MCF 10A (cell line): ENCODE measurements at places on chromosomes 3 and 15.

- DNase-seq = no peak
Measured at GRCh38 chr15:95629503-95630168, 700.9 kb upstream of the NR2F2 start.

DNA sequence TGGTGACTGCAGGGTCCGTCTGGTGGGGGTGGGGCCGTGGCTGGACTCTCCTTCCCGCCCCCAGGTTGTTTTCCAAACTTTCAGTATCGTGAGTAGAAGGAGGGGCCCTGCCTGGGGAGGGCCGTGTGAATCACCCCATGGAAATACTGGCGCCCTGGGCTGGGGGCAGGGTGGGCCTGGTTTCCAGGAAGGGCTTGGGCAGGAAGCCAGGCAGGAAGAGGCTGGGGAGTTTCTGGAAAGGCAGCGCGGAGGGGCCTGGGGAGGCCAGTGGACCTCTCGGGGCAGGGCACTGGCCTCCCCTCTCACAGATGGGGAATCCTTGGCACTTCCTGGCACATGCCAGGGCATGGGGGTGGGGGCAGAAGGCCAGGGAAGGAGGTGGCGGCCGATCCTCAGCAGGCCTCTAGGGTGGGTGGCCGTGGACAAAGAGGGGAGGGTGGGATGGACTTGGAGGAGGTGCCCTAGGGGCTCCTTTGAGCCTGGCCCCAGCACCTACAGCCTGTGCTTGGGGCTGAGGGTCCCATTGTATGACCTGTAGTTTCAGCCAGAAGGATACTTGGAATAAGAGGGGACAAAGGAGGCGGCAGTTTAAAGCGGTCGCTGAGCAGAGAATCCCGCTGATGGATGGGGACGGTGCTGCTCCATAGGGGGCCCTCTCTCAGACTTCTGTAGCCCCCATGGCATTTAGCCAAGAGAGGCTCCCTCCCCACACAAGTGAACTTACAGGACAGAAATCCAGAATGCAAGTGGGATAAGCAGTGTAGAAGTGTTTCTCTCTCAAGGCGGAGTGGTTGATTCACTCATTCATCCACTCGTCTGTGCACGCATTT is 56.5 kb upstream of the GATA2 start:
- DNase-seq = peak; percentile 90

GRCh38 chr3:94082391-94082937 is 19.6 kb downstream of the NSUN3 start:
- DNase-seq = no peak

DNA sequence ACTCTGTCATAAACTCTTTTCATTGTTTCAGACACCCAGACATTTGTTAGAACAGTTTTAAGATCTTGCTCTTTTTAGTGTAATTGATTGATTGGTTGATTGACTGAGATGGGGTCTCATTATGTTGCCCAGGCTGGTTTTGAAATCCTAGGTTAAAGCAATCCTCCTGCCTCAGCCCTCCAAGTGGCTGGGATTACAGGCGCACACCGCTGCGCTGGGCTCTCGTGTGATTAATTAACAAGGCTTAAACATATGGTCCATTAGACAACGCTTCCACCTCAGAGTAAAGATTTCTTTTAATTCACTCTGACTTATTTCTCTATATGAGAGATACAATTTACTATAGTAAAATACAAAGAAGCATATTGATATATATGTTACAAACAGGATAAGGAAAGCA is 114.0 kb upstream of the C2CD4B start:
- no peak for DNase-seq

DNA sequence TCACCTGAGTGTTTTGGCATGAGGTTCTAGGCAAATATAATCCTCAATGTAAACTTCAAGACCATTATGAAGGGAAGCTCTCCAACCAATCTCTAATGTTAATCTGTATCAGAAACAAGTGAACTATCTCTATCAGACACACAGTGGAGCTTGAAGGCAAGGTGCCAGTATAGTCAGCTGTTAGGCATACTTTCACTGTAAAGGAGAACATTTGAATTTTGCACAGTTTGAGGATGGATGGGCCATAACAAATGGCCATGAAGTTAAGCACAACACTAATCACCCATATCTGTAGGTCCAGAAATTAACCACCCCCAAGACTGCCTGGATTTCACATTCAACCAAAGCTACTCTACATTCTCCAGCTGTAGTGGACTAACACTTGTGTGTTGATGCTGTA is 69.1 kb upstream of the LMOD3 start:
- no peak for DNase-seq

DNA sequence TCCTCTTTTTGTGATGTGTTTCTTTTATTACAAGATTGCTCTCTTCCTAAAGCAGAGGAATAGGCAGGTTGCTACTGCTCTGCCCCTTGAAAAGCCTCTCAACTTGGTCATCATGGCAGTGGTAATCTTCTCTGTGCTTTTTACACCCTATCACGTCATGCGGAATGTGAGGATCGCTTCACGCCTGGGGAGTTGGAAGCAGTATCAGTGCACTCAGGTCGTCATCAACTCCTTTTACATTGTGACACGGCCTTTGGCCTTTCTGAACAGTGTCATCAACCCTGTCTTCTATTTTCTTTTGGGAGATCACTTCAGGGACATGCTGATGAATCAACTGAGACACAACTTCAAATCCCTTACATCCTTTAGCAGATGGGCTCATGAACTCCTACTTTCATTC is 7.7 kb downstream of the SUCNR1 start:
- no peak for DNase-seq

- DNase-seq = no peak
Measured at GRCh38 chr3:48406443-48407431, 23.1 kb downstream of the PLXNB1 start.

DNA sequence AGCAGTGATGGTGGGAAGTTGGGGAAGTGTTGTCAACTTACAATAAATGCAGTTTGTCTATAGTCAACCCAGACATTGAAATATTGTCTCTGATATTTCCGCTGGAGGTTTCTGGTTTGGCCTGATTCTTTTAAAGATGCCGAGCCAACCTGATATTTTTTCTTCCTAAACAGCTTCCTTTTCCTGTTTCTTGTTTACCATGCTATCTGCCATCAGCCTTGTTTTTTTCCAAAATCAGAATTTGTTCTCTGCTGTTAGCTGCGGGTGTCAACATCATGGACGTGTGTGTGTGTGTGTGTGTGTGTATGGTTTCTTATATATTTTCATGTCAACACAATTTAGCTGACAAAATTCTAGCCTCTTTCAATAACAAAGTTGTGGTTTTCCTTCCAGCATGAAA is 41.2 kb upstream of the XCR1 start:
- DNase-seq = no peak

GRCh38 chr15:89067751-89068150 is 20.5 kb upstream of the ABHD2 start:
- no peak for DNase-seq

DNA sequence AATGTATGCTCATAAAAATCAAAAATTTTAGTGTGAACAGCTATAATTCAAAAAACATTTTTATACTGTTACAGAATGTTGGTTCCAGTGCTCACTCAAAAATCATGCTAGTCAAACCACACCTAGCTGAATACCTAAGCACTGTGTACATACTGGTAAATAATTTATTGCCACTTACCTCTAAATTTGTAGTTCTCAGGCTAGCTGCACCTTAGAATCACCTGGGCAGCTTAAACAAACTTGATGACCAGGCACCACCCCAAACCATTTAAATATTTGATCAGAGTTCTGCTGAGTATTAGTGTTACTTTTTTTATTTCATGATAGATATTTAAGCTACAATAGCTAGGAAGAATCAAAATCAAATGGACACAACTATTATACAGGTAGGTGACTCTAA is 32.3 kb upstream of the TMCO5A start:
- no peak for DNase-seq

- no peak for DNase-seq
Measured at GRCh38 chr3:124576565-124577493, 153.4 kb upstream of the UMPS start.

- DNase-seq = no peak
Measured at GRCh38 chr3:54481606-54482365, 359.4 kb downstream of the CACNA2D3 start.

DNA sequence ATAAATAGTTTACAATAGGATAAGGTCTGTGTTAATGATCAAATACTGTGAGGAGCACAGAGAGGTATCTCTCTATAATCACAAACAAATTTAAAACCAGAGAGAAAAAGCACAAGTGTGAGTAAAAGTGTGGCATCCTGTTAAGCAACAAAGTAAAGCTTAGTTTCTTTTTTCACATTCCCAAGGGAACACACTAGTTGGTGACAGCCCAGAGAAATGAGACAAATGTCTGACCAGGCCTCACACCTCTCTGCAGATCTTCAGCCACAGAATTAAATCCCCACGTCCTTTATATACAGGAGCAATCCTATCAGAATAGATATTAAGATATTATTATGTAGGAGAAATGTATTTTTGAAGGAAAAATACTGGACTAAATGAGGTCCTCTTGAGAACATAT is 2.7 kb downstream of the FBN1 start:
- DNase-seq = no peak

GRCh38 chr3:76561494-76562236 is 478.2 kb upstream of the ROBO2 start:
- no peak for DNase-seq

GRCh38 chr3:172993412-172993811 is 147.6 kb downstream of the SPATA16 start:
- DNase-seq = no peak

- no peak for DNase-seq
Measured at GRCh38 chr3:114205541-114205940, 26.7 kb upstream of the DRD3 start.

GRCh38 chr15:70023064-70023768 is 74.5 kb downstream of the TLE3 start:
- peak; percentile 88 for DNase-seq

DNA sequence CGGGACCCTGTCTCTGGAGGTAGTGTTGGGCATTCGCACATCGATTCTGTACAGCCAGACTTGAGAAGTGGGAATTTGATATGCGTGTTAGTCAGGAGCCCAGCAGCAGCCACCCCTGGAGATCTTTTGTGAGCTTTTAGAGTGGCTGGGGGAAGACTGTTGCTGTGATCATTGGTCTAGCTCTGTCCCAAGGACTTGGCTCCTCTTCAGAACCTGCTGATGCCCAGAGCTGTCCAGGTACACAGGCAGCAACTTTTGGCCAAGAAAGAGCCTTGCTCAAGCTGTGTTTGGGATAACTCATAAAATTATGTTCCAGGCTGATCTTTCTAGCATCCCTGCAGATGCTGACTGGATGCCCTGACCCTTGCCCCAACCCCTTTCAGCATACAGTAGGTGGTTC is 29.3 kb downstream of the LIMD1 start:
- no peak for DNase-seq

DNA sequence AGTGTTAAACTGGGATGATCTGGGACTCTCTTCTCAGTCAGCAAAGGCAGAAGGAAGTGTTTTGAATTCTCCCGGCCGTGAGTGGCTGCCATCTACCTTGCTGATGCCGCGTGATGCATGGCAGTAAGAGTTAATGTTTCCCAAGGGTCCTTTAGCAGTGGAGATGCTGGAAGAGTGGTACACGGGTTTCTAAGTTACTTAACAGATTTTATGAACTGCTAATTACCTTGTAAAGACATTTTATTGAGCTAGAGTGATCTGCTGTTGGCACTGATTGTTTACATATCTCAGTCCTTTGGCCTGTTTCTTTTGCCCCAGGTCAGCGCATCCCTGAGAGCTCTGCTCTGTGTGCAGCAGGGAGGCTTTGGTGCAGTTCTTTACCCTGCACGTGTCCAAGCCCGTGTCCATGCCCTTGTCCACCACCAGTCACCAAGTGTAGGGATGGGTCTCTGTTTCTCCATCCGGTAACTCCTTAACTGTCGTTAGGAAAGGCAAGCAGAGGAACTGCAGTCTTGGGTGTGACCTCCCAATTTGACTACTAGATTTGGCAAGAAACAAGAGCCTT is 172.3 kb downstream of the SLCO3A1 start:
- DNase-seq = no peak

DNA sequence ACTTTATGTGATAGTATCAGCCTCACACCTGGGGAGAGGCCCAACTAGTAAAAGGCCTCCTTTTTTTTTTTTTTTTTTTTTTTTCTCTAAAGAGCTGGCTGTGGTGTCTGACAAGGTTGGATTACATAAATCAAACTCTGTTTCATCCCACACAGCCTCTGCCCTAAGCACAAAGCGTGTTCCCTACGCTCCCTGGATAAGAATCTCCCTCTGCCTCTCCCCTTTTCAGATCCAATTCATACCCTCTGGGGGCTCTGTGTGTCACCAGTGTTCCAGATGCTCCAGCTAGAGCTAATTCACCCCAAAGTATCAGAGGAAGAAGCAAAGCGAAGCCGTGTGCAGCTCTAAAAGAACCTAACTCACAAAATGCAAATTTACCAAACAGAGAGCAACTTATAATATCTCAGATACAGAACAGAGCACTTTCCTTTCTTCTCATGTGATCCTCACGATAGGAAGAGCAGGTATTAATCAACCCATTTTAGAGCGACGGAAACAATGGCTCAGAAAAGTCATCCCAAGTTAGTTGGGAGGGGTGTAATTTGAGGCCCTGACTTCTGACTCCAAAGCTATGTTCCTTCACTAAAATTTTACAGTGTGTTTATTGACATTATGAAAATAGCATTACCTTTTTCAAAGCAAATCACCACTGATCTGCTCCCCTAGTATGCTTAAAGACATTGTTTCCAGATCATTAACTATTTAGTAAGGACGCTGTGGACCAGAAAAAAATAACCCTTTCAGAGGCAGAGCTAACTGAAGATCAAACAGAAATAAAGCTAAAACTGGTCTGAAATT is 12.4 kb downstream of the BMF start:
- DNase-seq = no peak

DNA sequence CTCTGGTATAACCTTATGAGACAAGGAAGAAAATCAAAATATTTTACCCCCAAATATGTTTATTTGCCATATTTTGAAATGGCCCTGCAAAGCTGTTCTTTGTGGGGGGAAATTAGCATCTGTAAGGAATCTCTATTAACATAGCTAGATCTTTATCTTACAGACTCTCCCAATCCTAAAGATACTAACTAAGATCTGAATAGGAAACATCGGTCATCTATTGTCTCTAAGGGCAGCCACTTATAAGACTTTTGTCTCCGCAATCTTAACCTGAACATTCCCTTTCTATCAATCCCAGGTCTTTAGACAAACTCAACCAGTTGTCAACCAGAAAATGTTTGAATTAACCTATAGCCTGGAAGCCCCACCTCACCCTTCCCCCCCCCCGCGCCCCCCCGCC is 21.2 kb downstream of the UMPS start:
- no peak for DNase-seq

GRCh38 chr15:40428185-40428584 is 12.6 kb upstream of the BAHD1 start:
- no peak for DNase-seq
